ENCODE measurements at places on chromosomes 2 and 18. TPM values are rescaled to one million over a fixed set of nuclear protein-coding genes. Genes with fewer than 3 reads are reported as not detected.

DNA sequence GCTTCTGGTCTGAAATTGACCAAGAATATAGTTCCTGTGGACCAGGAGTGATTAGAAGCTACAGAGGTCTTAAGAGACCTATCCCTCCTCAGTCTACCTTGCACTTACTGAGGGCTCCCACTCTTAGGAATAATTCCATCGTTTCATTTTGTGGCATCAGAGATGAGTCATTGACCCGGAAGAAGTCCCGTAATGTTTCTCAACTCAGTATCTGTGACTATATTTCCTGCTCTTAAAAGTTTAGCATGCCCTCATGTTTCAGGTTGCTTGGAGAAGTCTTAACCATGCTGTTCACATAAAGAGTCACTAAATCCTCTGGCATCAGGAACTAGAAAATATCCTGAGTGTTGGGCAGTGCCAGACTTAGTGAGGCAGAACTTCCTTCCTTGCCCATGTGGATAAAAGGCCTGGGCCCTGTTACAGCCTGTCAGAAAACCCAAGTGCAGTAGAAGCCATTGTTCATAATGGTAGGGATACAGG is at the start of gene IL36A:
Gene IL36A (plus strand): TSS at position 430 of the 480 bp plus-strand sequence. CDS start 413 bp downstream, outside the sequence.
- DNase-seq: no peak

GRCh38 chr2:98280376-98281102 is 65.7 kb upstream of the CNGA3 start:
- peak; percentile 76 for DNase-seq

The GATA6 gene
- 6.7 TPM for total RNA-seq

The SCYGR4 gene
- not detected for total RNA-seq

DNA sequence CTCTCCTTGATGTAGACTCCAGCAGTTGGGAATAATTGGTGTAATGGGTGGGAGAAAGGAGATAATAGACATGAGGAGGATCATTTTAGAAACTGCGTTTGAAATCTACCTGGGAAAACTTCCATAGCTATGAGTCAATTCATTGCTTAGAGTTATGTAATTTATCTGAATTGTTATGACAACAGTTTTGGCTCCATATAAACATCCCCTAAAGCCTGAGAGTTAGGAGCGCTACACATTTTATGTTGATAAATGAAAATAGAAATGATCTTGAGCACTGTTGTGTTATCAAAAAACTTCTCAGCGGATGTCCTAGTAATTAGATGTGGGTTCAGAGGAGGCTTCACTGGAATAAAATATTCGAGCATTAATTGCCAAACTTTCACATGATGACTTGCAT is 573.4 kb downstream of the TSN start:
- DNase-seq: no peak

The ILKAP gene
- 29.2 TPM for total RNA-seq

- DNase-seq: no peak
Observed at GRCh38 chr2:125272651-125273050, 1247.6 kb downstream of the CNTNAP5 start.

DNA sequence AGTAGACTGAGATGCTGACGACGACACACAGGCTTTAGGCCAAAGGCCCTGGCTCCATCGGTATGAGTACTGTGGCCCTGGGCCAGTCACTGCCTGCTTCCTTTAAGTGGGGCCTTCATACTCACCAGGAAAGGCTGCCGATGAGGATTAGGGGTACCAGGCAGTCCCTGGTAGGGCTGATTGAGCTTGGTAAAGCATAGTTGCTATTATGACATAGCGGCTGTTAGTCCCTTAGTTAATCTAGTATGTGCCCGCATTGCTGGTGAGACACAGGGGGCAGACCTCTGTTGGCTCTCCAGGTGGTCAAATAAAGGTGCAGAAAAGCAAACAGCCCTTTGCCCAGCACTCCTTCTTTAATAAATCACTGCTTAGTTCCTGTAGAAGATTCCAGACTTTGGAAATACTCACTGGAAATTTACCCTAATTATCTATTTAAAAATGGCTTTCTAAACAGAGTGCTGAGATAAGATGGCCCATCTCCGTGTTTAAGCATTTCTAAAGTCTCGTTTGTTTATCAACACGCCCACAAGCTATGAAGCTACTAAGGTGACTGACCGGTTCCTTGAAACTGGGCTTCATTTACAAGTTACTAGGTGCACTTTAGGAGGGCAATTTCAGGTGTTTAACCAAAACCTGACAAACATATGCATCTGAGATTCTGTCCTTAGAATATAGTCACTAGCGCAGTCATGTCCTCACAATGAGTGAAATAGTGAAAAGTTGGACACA is 8.7 kb upstream of the BIN1 start:
- no peak for DNase-seq

DNA sequence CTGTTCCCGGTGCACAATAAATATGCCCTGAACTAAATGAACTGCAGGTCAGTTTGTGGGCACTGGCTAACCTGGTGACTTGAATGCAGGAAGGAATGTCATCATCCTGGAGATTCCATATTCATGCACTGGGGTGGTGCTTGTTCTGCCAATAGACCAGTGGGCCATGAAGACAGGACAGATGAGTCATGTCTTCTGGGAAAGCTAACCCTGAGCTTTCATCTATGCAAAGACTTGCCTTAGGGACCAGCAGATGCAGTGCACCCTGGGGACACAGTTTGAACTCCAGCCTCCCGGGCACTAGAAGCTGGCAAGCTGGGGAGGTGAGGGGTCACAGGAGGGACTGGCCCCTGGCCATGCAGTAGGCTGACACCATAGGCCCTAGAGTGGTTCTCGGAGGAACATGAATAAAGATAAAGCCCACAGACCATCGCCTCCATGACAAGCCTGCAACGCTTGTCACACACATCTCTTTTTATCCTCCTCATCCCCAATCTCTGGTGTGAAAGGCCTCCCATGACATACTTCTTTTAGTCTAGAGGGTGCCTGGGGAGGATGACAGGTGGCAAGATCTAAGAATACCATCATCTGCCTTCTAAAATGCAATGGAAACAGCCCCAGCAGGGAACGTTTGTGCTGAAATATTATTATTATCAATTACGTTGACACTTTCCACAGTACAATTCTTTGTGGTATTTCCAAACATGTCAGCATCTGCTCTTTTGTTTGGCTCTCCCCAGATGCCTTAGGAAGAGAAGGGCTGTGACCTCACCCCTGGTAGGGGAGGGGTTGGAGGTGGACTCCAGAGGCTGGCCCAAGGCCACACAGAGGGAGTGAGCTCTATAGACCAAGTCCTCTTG is 267.4 kb upstream of the RAB6C start:
- DNase-seq: peak; percentile 79

DNA sequence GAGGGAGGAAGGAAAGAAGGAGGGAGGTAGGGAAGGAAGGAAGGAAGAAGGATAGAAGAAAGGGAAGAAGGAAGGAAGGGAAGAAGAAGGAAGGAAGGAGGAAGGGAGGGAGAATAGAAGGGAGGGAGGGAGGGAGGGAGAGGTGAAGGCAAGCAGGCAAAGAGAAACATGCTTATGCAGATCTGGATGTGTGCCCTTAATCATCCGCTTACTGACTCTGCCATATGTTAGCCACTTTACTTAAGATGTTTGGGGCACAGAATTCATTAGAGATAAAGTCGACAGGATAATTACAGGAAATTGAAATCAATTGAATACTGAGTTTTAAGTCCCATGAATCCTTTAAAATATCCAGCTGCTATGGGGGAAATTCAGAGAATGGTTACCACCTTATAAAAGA is 334.2 kb downstream of the GRB14 start:
- no peak for DNase-seq

The SNTG2 gene
- total RNA-seq: not detected

- peak; percentile 16 for DNase-seq
Observed at GRCh38 chr2:63424329-63425078, 163.8 kb downstream of the WDPCP start.

DNA sequence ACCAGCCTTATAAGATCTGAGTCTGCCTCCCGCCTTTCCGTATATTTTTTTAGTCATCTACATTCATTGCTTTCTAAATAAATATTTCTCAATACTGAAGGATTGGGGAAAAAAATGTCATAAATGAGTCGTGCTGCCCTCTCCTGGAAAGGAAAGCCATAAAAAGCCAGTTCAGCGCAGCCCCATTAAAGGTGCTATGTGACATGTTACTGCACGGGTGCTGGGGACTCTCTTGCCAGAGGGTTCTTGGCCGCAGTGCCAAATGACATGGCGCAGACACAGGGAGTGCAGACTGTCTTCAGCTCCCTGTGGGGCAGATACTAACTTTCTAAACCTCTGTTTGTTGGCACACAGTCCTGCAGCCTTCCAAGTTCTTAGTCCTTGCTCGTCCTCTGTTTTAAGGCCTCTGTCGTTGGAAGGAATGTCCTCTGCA is 53.7 kb upstream of the MAP3K20 start:
- no peak for DNase-seq

DNA sequence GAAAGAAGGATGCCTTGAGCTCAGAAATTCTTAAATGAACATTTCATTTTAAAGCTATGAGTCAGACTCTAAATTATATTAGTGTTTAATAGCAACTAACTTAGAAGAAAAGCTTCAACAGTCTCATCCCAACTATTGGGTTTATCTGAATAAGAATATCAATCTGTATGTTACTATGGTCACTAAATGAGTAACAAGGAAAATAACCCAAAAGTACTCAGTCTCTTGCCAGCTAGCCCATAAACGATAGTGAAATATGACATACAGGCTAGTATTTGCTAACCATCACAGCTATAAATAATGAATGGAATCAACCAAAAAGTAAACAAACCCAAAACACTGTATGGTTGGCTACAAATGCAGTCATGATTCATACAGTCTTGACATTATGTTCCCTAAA is 174.9 kb downstream of the RAB3GAP1 start:
- no peak for DNase-seq

- no peak for DNase-seq
Observed at GRCh38 chr2:144151405-144151804, 368.5 kb downstream of the ZEB2 start.

DNA sequence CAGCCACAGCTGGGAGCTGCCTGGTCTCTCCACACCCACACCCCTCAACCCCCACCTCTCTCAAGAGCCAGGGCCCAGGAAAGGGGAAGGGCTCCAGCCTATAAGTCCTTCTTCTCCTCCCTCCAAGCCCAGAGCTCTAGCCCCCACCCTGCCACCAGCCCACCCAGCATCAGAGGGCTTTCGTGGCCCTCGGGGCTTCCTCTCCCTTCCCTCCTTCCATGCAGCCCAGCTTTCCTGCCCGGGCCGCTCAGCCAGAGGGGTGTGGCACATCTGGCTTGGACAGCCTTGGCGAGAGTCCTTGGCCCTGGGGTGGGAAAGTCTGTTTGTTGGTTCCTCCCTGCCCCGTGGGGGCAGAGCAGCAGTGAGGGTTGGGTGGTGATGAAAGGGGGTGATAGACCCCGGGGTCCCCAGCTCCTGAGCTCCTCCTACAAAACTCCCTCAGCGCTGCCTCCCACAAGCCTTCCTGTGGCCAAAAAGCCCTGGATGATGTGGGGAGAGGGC is 7.0 kb downstream of the TNS1 start:
- DNase-seq: no peak

- no peak for DNase-seq
Observed at GRCh38 chr2:55302241-55302640, 33.2 kb upstream of the MTIF2 start.

DNA sequence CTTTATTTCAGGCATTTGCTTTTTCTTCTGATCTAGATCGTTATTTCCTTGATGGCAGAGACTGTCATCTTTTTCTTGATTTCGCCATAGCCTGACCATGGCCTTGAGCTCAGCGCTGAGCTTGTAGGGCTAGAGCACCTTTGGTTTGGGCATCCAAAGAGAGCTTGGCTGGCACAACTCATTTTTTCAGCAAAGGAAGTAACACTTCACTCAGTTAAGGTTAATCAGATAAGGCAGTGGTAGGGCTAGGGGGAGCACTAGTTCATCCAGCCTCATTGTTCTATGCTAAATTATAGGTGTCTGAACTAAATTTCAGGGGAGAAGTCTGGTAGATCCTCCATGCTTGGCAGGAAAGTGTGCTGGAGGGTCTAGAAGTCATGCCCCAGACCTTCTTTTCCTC is 125.0 kb downstream of the SETBP1 start:
- DNase-seq: no peak

GRCh38 chr18:75031717-75032317 is 177.1 kb downstream of the PTGR3 start:
- no peak for DNase-seq

The IGFBP2 gene
- 110 TPM for total RNA-seq

The TNFAIP6 gene
- 5.3 TPM for total RNA-seq

The DNMT3A gene
- 4.9 TPM for total RNA-seq

DNA sequence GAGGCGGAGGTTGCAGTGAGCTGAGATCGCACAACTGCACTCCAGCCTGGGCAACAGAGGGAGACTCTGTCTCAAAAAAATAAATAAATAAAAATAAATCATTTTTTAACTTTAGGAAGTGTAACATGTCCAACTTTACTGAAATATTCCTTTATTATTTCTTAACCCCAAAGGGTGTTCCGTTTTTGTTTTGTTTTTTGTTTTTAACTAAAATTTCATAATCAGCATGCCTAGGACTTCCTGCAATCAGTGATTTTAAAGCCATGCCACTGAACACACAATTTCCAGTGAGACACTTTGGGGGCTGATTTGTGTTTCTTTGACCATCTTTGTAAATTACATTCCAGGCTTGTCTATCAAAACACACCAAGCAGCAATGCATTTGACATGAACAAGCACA is 7.1 kb downstream of the CATIP start:
- no peak for DNase-seq

DNA sequence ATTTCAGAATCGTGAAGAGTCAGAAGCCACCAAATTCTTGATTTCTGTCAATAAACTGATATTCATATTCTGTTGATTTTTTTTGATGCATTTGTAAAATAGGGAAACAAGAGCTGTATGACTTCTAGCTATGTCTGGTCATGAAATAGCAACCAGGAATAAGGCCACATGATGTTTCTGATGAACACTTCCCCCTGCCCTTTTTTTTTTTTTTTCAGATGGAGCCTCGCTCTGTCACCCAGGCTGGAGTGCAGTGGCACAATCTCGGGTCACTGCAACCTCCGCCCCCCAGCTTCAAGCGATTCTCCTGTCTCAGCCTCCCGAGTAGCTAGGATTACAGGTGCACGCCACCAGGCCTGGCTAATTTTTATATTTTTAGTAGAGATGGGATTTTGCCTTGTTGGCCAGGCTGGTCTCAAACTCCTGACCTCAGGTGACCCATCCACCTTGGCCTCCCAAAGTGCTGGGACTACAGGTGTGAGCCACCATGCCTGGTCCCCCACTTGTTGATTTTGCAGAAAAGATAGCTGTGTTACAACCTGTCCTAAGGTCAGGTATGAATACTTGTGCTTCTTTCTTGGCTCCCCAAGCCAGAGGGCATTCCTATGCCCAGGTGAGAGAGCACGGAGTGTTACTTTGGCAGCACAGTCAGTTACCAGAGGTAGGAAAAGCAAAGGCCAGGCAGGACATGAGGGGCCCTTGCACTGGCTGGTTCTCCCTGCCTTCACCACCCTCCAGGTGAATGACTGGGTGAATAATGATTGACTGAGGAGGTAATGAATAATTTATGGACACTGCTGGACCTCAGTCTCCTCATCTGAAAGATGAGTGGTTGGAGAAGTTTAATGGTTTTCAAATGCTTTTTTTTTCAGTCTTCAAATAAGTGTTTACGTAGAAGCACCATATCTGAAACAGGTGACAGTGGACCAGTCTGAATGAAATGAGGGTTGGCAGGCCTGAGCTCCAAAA is 39.6 kb downstream of the PAX8 start:
- no peak for DNase-seq

GRCh38 chr2:186882511-186883071 is 33.6 kb upstream of the ZSWIM2 start:
- no peak for DNase-seq

The BIN1 gene
- total RNA-seq: 89.3 TPM

The RALB gene
- 116 TPM for total RNA-seq

- no peak for DNase-seq
Observed at GRCh38 chr2:3289526-3289925, 88.1 kb downstream of the EIPR1 start.

The SFTPB gene
- not detected for total RNA-seq

The NYAP2 gene
- total RNA-seq: not detected
